Endothelial cell (in vitro differentiated cells): ENCODE measurements at places on chromosomes 2 and 18.

DNA sequence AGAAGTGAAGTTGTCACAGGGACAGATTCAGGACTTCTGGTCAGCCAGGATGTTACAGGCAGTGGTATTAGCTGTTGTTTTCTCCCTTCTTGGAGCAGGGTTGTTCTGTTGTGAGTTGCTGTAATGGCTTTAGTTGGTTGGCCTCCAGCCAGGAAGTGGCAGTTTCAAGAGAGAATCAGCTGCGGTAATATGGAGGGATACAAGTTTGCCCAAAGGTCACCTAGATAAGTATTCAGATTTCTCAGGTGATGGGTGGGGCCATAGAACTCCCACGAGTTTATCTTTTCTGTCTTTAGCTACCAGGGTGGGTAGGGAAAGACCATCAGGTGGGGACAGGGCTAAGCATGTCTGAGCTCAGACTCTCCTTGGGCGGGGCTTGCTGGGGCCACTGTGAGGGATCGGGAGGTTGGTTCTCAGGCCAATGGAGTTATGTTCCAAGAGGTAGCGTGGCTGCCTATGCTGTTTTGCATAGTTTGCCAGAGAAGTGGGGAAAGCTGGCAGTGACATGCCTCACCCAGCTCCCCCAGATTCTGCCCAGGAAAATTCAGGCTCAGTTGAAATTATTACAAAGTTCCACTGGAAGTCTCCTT is 640.4 kb upstream of the CHAC2 start:
- H3K27ac ChIP-seq = no peak overlapping the region
- no peak overlapping the region for H3K4me3 ChIP-seq
- H3K27me3 ChIP-seq = peaks cover 4% of the 10 kb centered on the region

- no peak overlapping the region for H3K27ac ChIP-seq
- H3K36me3 ChIP-seq = no peaks in the 10 kb centered on the region
- H3K4me3 ChIP-seq = no peak overlapping the region
- H3K27me3 ChIP-seq = no peaks in the 10 kb centered on the region
- no peak for DNase-seq
Observed at GRCh38 chr2:2950403-2950952, 427.1 kb downstream of the EIPR1 start.

GRCh38 chr2:1658394-1659151 is 85.7 kb downstream of the PXDN start:
- peak overlapping the region; percentile 50 for H3K4me3 ChIP-seq
- DNase-seq = no peak
- peaks cover 23% of the 10 kb centered on the region for H3K27me3 ChIP-seq
- peaks cover 32% of the 10 kb centered on the region for H3K4me1 ChIP-seq
- H3K27ac ChIP-seq = peak overlapping the region; percentile 79

- no peaks in the 10 kb centered on the region for H3K4me1 ChIP-seq
- no peaks in the 10 kb centered on the region for H3K36me3 ChIP-seq
- H3K27me3 ChIP-seq = peaks cover 2% of the 10 kb centered on the region
Observed at GRCh38 chr18:54947091-54947490, 12.2 kb downstream of the CCDC68 start.

DNA sequence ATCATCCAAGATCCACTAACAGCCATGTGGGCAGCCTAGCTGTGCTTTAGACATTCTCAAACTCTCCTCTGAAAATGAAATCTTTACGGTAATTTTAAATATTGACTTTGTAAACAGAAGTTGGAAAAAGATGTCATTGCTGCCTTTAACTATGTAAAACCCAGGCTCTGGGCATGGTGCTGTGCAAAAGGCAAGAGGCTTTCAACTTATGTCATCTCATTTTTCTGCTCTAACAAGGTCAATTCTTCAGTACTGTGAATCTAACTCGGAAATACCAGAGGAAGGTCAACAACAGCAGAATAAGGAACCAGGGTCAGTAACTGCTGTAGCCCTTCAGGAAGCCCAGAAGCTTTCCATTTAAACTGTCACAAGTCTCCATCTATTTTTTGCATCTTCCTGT is 37.0 kb upstream of the MPP4 start:
- H3K27ac ChIP-seq = no peak overlapping the region
- DNase-seq = no peak
- no peak overlapping the region for H3K4me3 ChIP-seq
- no peaks in the 10 kb centered on the region for H3K4me1 ChIP-seq
- peaks cover 40% of the 10 kb centered on the region for H3K36me3 ChIP-seq

GRCh38 chr2:47521666-47522285 is 118.8 kb downstream of the MSH2 start:
- no peaks in the 10 kb centered on the region for H3K4me1 ChIP-seq
- H3K36me3 ChIP-seq = no peaks in the 10 kb centered on the region
- peaks cover 8% of the 10 kb centered on the region for H3K27me3 ChIP-seq
- H3K4me3 ChIP-seq = no peak overlapping the region
- H3K27ac ChIP-seq = no peak overlapping the region
- no peak for DNase-seq

GRCh38 chr2:57864926-57865325 is 181.7 kb upstream of the VRK2 start:
- no peaks in the 10 kb centered on the region for H3K27me3 ChIP-seq
- H3K4me1 ChIP-seq = no peaks in the 10 kb centered on the region
- H3K36me3 ChIP-seq = no peaks in the 10 kb centered on the region
- no peak overlapping the region for H3K27ac ChIP-seq

DNA sequence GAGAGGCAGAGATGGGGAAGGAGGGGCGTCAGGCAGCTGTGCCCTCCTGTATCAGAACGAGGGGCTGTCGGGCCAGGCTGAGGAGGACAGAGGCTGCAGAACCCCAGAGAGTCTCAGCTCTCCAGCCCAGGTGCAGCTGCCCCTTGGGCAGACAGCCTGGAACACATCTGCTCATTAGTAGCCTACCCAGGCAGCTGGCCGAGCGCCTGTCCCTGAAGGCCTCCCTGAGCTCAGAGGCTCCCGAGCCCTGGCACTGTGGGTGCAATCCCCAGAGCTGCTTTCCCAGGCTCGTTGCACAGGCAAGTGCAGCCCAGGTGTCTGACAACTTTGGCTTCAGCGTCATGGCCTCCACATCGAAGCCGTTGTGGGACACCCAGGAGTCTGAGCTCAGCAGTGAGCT is 13.1 kb upstream of the TMEM185B start:
- no peak overlapping the region for H3K4me3 ChIP-seq
- no peak for DNase-seq
- H3K36me3 ChIP-seq = no peaks in the 10 kb centered on the region
- peaks cover 49% of the 10 kb centered on the region for H3K4me1 ChIP-seq
- peak overlapping the region; percentile 30 for H3K27ac ChIP-seq

DNA sequence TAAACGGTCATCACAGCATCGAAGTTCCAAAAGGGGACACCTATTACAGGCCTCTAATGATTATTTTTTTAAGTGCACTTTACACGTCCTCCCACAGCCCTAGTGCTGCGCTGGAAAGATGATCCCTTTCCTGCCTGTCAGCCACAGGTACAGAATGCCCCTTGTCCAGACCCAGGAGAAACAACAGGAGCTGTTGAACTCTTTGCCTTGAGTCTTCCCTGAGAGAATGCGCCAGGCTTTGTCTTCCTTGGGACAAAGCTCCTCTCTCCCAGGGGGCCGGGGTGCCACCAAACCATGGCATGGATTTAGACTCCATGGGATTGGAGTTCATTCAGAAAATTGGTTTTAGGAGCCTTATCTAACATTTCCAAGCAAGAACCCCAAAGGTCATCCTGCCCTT is 319.0 kb upstream of the SOX11 start:
- peak; percentile 41 for DNase-seq
- peaks cover 1% of the 10 kb centered on the region for H3K27me3 ChIP-seq
- peak overlapping the region; percentile 70 for H3K27ac ChIP-seq
- peak overlapping the region; percentile 60 for H3K4me3 ChIP-seq
- H3K4me1 ChIP-seq = peaks cover 18% of the 10 kb centered on the region

DNA sequence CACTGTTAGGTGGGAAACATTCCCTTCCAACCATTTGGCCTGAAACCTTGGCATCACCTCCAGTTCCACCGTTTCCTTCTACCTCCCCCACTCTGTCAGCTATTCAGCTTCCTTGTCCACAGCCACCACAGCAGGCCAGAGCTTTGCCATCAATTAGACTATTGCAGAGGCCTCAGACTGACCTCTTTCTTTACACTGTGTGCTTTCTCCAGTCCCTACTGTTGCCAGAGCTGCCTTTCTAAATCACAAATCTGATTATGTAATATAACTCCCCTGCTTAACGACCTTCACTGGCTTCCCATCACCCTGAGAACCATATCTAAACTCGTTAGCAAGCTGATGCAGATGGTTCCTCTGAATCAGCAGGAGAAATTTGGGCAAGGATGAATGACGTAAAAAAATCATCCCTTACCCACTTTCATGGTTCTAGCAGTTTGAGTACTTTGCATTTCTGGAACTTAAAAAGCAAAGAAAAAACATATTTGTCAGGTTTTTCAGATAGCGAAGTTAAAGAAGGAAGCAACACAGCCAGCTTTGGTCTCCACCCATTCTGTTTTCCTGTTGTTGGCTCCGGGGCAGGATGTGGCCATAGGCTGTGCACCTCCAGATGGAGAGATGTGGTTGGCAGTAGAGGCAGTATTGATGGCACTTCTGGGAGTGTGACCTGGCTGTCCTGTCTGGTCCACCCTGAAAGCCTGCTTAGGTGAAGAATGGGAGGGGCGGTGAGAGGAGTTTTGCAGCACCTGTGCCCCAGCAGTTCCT is 422.1 kb downstream of the PARD3B start:
- H3K4me3 ChIP-seq = no peak overlapping the region
- no peaks in the 10 kb centered on the region for H3K36me3 ChIP-seq

GRCh38 chr18:3867236-3867635 is 417.3 kb downstream of the TGIF1 start:
- H3K36me3 ChIP-seq = no peaks in the 10 kb centered on the region
- no peak for DNase-seq
- no peaks in the 10 kb centered on the region for H3K27me3 ChIP-seq
- H3K27ac ChIP-seq = no peak overlapping the region

GRCh38 chr18:53745986-53746385 is 478.5 kb downstream of the MBD2 start:
- no peaks in the 10 kb centered on the region for H3K36me3 ChIP-seq
- no peak for DNase-seq
- H3K27me3 ChIP-seq = no peaks in the 10 kb centered on the region
- peaks cover 5% of the 10 kb centered on the region for H3K4me1 ChIP-seq

DNA sequence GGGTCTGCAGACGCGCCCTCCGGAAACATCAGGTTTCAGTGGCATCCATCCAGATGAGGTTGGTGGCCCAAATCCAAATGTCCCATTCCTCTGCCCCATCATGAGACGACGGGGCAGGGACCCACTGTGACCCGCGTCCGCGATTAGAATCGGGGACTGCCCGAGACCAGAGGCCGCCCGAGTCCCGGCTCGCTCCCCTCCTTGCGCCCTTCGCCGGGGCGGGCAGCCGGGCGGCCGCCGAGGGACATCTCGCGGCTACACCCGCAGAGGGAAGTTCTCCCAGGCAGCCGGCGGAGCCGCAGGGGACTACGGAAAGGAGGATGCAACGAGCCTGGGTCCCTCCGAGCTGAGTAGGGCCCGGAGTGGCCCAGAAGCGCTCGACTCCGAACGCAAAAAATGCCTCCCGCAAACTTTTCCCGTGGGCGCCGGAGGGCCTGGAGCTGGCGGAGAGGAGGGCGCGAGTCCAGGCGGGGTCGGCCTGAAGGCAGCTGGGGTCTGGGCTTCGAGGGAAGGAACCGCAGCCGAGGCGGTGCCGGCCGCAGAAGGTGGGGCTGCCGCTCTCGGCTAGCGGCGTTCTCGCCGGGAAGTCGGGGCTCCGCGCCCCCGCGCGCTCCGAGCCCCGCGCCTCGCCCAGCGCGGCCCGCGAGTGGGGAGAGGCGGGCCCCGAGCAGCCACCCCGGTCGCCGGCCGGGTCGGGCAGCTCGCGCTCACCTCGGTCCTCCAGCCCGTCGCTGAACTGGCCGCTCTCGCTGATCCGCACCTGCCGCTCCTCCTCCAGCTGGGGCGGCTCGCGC is 580 bp downstream of the TMEM163 start:
- peaks cover 16% of the 10 kb centered on the region for H3K27me3 ChIP-seq
- peak overlapping the region; percentile 99 for H3K4me3 ChIP-seq
- H3K36me3 ChIP-seq = peaks cover 27% of the 10 kb centered on the region

GRCh38 chr2:125979886-125980285 is 676.1 kb upstream of the GYPC start:
- H3K4me3 ChIP-seq = no peak overlapping the region
- no peaks in the 10 kb centered on the region for H3K36me3 ChIP-seq
- H3K27me3 ChIP-seq = peaks cover 2% of the 10 kb centered on the region
- DNase-seq = no peak
- H3K4me1 ChIP-seq = no peaks in the 10 kb centered on the region

- H3K4me3 ChIP-seq = no peak overlapping the region
- no peaks in the 10 kb centered on the region for H3K36me3 ChIP-seq
- H3K4me1 ChIP-seq = peaks cover 5% of the 10 kb centered on the region
- no peaks in the 10 kb centered on the region for H3K27me3 ChIP-seq
- DNase-seq = no peak
Observed at GRCh38 chr18:76479351-76480238, 15.4 kb downstream of the ZNF516 start.

GRCh38 chr2:144836635-144837350 is 316.9 kb upstream of the ZEB2 start:
- no peaks in the 10 kb centered on the region for H3K4me1 ChIP-seq
- no peak overlapping the region for H3K27ac ChIP-seq
- H3K27me3 ChIP-seq = no peaks in the 10 kb centered on the region
- DNase-seq = no peak
- no peak overlapping the region for H3K4me3 ChIP-seq

DNA sequence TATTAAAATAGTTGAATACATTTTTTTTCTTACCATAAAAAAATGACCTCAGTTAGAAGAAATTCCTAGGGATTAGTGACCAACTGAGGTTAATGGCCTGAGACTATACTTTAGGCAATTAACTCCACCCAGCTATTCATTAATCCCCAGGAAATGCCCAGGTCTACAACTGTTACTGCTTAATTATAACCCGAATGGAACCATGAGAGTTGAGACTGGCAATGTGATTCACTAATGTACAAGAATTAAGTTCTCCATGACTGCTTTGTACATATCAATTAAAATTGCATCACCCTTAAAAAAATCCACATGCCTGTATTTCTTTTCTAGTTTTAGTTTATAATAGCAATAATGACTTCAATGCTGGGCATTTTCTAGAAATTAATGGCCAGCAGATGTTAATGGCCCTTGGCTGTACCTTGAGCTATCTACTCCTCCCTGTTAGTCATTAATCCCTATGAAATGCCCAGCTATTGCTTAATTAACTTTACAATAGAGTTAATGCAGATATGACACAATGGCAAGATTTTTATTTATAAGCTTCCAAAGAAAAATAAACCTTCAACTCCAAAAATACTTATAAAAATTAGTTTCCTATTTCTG is 44.1 kb downstream of the ERBB4 start:
- no peak for DNase-seq
- H3K27me3 ChIP-seq = no peaks in the 10 kb centered on the region
- H3K4me1 ChIP-seq = no peaks in the 10 kb centered on the region
- no peak overlapping the region for H3K27ac ChIP-seq

DNA sequence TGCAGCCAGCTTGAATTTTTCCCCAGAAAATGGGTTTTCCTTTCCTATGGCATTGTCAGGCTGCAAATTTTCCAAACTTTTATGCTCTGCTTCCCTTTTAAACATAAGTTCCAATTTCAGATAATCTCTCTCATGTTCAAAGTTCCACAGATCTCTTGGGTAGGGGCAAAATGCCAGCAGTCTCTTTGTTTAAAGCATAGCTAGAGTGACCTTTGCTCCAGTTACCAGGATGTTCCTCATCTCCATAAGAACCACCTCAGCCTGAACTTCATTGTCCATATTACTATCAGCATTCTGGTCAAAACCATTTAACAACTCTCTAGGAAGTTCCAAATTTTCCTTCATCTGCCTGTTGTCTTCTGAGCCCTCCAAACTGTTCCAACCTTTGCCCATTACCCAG is 68.3 kb downstream of the SGPP2 start:
- no peaks in the 10 kb centered on the region for H3K4me1 ChIP-seq
- DNase-seq = no peak
- H3K27me3 ChIP-seq = peaks cover 2% of the 10 kb centered on the region
- H3K4me3 ChIP-seq = no peak overlapping the region
- H3K27ac ChIP-seq = no peak overlapping the region
- peaks cover 10% of the 10 kb centered on the region for H3K36me3 ChIP-seq

- no peaks in the 10 kb centered on the region for H3K36me3 ChIP-seq
- no peak overlapping the region for H3K27ac ChIP-seq
- no peak overlapping the region for H3K4me3 ChIP-seq
- DNase-seq = peak; percentile 10
Observed at GRCh38 chr18:2083691-2084090, 487.6 kb downstream of the METTL4 start.
